IPS-NIHi11 (cell line): ENCODE measurements at places on chromosomes 4 and X.
A peak's percentile ranks its signal among the peaks of the same experiment; 100 is the strongest.

GRCh38 chrX:78659955-78660354 is 827 bp upstream of the RTL3 start:
- no peak for DNase-seq

- no peak for DNase-seq
These were observed 14.0 kb upstream of the KIAA0232 start for GRCh38 chr4:6768539-6768905.

- DNase-seq, result no peak
These were observed 752.5 kb upstream of the PCDH10 start for GRCh38 chr4:132396636-132397035.

DNA sequence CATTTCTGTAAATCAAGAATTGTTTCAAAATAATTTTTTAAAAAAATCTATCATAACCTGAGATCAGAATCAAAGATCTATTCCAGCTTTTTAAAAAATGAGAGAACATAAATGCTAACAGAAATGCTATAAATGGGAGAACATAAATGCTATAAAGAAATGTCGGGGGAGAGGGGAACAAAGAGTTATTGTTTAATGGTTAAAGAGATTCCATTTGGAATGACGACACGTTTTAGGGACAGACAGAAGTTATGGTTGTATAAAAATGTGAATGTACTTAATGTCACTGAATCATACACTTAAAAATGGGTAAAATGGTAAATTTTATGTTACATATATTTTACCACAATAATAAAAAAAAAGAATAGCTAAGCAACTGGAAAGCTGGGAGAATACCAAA is 127.1 kb downstream of the ATRX start:
- DNase-seq, result no peak

DNA sequence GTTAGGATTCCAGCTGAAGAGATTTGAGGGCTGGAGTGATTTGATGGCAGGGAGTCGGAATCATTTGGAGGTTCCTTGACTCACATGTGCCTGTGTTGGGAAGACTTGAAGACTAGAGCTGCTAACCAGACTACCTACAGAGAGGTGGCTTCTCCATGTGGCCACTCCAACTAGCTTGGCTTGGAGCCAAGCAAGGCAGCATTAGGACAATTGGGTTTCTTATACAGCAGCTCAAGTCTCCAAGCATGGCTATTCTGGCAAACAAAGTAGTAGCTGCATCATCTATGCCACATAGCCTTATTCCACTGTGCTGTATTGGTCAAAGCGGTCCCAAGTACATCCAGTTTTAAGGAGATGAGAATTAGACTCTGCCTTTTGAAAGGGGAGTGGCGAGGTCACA is 171.7 kb upstream of the SLC4A4 start:
- no peak for DNase-seq

DNA sequence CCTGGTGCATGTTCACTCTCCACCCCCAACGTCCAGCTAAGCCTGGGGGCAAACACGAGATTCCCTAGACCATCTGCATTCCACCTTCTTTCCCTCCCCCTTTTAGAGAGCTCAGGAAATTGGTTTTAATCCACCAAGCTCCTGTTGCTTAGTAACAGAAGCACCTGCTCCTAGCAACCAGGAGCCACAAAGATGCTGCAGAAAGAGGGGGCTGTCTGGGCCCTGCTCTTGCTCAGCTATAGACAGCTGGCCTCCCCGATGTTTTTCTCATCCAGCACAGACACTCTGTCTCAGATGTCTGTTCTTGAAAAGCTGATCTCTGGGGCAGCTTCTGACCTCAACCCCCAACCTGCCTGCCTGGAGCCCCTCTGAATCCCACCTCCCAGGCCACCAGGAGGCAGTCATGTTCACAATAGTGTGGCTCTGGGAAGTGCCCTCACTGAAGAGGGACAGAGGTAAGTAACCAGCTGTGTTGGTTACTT is 71.5 kb downstream of the SLC16A2 start:
- peak; percentile 12 for DNase-seq

GRCh38 chrX:21376636-21377035 is 2.4 kb downstream of the CNKSR2 start:
- no peak for DNase-seq

- DNase-seq, result no peak
These were observed 2750.2 kb downstream of the ARAP2 start for GRCh38 chr4:33494150-33494549.

- peak; percentile 31 for DNase-seq
These were observed 550 bp downstream of the CBR4 start for GRCh38 chr4:169009286-169010124.

- DNase-seq, result no peak
These were observed 312.2 kb downstream of the DCTD start for GRCh38 chr4:182604953-182605352.

GRCh38 chr4:56130606-56131155 is 181.9 kb downstream of the CEP135 start:
- no peak for DNase-seq
